ENCODE measurements at places on chromosomes 11 and 22.

DNA sequence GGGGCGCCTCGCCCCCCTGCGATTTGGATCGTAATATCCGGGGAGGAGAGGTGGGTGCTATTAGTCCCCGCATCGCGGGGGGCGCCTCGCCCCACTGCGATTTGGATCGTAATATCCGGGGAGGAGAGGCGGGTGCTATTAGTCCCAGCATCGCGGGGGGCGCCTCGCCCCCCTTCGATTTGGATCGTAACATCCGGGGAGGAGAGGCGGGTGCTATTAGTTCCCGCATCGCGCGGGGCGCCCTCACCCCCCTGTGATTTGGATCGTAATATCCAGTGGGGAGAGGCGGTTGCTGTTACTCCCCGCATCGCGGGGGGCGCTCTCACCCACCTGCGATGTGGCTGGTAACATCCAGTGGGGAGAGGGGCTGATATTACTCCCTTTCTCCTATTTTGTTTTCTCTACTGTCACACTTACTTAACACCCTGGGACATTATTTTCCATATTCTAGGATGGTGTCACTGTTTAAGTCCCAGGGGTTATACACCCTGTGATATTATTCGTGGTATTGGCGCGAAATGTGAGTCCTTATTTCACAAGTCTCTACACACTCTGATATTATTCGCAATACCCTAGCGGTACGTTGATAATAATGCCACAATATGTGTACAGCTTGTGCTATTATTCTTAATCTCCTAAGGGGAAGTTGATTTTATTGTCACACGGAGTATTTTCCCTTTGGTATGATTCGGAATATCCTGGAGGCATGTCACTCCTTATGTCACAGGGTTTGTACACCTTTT lies 57.8 kb upstream of the ALDH3B2 start:
- DNase-seq = no peak

GRCh38 chr22:40175611-40176244 lies 2.0 kb upstream of the TNRC6B start:
- no peak for DNase-seq

DNA sequence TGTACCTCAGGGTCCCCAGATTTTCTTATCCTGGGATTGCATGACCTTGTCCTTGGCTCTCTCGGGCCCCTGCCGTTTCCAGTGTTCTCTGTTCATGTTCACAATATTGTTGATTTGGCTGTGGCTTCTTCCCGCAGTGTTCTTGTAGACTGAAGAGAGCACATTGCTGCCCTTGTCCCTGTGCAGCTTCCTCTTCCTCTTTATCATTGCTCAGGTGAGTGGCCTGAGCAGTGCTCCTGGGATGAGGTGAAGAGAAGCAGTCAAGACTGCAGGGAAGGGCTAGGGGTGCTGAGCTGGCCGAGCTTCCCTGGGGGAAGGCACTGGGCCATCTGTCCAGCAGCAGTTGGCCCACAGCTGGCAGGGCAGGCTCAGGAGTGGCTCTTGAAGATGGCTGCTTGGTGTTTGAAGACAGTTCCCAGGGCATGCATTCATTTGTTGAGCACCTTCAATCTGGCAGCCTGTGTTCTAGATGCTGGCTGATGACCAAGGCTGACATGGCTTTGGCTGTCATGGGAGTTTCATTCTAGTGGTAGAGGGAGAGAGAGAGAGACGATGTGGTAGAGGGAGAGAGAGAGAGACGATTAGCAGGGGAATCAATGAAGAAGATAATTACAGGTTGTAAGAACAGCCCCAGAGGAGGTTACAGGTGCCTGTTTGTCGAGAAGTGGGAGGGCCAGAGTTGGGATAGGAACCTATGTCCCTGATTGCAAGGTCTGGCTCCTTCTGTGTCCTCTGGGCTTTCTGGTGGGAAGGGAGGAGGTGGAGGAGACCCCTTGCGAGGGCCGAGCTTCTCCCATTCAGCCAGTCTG lies 17.4 kb downstream of the BMAL1 start:
- DNase-seq = no peak

DNA sequence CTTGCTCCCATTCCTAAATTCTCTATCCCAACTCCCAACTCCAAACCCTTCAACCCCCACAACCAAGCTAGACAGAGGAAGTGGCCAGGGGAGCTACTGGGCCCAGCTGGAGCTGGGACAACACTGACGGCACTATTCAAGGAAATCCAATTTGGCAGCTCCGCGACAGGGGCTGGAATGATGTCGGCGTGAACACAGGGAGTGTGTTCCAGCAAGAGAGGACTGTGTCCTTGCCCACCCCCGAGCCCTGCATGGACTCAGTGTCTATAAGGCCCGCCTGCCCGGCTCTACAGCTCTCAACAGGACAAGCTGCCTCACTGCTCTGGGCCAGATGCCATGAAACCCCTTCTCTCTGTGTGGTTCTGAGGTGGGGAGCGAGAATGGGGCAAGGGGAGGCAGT lies 11.3 kb downstream of the PCSK7 start:
- DNase-seq = no peak

DNA sequence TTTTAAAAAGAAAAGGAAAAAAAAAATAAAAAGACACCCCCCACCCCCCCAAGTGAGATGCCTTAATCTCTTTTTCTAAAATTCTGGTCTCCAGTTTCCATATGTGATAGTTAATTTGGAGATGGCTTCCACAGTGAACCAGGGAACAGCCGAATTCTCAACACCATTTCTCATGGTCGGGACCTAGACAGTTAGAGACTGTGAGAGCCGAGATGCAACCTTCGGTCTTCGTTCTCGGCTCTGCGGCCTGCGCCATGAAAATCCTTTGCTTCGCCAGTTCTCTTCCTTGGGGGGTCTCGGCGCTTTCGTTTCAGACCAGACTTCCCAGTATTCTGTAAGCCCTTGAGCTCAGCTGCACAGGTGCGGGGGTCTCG lies 723 bp downstream of the CACNG2 start:
- DNase-seq = no peak

GRCh38 chr11:71286701-71287643 lies 34.6 kb upstream of the SHANK2 start:
- no peak for DNase-seq

- DNase-seq = no peak
These were observed 15.9 kb downstream of the PRSS23 start for GRCh38 chr11:86816251-86816726.

GRCh38 chr11:31805037-31805628 lies 6.0 kb downstream of the PAX6 start:
- no peak for DNase-seq

- no peak for DNase-seq
These were observed 39.6 kb downstream of the ARRB1 start for GRCh38 chr11:75311858-75312288.

GRCh38 chr11:85595285-85595884 lies 31.8 kb downstream of the DLG2 start:
- DNase-seq = peak; percentile 24

- no peak for DNase-seq
These were observed 246.1 kb upstream of the CHORDC1 start for GRCh38 chr11:90468923-90469322.

DNA sequence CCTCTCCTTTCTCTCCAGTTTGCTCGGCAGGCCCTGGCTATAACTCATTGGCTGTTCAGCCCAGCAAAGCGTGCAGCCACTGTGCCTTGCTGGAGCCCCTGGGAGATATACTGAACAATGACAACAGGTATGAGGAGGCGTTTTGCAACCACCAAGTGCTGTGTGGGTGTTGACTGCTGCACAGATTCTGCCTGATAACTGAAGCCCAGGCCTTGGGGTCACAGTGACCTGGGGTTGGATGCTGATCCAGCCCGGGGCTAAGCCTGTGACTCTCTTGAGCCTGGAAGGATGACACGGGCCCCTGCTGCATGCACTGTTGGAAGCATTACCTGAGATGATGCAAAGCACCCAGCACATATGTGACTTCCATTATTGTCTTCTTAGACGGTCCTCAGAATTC lies 13.7 kb upstream of the A4GALT start:
- DNase-seq = no peak

DNA sequence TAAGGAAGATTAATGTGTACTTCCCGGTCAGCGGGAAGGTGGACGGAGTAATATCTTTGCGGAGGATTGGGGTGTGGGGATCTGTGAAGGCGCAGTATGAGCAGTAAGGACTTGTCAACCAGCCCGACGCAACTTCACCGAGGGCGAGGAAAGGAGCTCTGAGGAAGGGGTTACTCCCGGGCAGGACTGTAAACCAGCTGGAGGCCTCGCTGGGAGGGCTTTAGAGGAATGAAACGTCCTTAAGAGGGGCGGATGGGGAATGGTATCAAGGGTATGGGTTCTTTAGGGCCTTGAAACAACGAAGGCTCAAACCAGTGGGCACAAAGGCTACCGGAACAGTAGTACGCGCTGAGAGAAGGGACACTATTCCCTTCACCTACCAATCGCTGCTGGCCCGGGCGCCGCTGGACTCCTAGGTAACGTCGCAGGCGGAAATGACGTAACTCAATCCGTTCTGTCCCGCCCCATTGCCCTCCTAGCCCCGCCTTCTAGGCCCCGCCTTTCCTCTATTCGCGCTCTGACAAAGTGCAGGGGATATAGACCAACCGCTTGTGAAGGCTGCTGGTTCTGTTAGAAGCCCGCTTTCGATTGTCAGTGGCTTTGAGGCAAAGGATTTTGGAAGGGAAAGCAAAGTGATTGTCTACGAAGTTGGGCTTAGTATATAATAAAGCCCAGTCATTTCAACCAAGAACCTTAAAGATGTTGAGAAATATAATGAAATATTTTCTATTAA lies at the start of gene C11orf65:
Gene C11orf65, minus strand, starts transcription at position 439 of the 733 bp plus-strand sequence. CDS start 5,970 bp downstream, outside the sequence.
- peak; percentile 97 for DNase-seq

- DNase-seq = no peak
These were observed 839.4 kb downstream of the OPCML start for GRCh38 chr11:132692891-132693290.

- no peak for DNase-seq
These were observed 26.1 kb downstream of the APOL6 start for GRCh38 chr22:35674335-35674734.

- no peak for DNase-seq
These were observed 105.3 kb upstream of the E2F8 start for GRCh38 chr11:19345848-19346681.

GRCh38 chr22:20520093-20520511 lies 12.7 kb downstream of the MED15 start:
- DNase-seq = peak; percentile 57

DNA sequence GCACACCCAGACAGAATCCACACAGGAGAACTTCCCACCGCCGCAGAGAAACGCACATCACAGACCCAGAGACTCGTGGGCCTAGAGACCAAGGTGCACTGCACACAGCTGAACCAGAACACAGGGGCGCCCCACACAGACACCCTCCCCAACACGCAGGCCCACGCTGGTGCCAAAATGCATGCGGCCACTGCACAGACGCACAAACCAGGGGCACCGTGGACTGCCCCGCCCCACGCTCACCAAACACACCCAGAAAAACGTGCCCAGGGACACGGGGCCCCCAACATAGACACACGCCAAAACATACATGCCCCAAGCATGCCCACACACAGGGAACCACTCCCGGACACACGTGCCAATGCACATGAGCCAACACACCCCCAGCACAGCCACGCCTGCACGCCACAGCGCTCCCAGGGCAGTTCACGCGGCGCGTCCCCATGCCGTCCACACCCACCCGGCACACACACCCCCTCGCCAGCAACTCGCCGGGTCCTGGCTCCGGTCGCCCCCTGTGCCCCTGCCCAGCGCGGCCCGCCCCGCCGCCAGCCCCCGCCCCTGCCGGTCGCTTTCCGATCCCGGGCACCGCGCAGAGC lies 7.8 kb downstream of the ELFN2 start:
- DNase-seq = no peak

GRCh38 chr11:58813693-58814092 lies 30.8 kb downstream of the GLYATL2 start:
- DNase-seq = no peak

DNA sequence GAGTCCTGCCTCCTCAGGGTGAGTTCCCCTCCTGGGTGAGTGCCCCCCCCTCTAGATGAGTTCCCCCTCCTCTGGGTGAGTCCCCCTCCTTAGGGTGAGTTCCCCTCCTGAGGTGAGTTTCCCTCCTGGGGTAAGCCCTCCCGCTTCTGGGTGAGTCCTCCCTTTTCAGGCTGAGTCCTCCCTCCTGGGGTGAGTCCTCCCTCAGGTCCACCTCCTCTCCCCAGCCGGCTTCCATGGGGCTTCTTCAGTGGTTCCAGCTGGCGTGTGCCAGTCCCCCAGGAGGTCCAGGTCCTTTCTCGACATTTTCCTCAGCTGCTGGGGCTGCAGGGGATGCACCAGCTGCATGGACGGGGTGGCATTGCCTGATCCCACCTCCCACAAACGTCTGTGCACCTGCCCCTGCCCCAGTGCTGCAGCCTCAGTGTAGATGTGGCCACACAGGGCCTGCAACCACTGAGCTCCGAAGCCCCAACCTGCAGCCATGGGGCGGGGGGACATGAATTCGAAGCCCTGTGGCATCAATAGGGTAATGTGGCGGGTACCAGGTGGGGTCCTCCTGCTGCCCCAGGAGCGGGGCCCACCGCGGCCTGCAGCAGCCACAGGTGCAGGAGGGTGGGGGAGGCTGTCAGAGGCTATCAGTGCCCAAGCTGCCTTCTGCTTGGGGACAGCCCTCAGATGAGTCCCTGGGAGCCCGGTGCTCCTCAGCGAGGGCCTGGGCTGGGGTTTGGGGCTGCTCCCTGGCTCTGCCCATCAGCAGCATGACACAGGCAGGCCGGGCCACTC lies 101.3 kb upstream of the FGF3 start:
- no peak for DNase-seq

GRCh38 chr22:24466716-24467328 lies 28.3 kb upstream of the UPB1 start:
- DNase-seq = peak; percentile 76

DNA sequence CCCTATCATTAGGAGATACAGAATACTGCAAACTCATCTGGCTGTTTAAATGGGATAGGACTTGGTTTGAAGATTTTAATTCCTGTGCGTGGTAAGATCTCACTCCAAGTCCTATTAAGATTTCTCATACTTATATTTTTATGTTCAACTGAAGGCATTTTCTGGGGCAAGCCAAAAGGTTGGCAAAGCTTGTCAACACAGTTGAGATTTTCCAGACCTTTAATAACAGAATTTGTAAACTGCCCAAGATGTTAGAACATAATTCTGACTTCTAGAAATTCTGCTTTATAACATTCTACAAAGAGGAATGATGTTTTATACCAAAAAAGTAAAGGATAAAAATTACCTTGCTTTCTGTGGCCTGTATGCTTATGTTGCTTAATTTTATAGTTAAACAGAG lies 30.8 kb upstream of the OR52M1 start:
- DNase-seq = no peak

- peak; percentile 36 for DNase-seq
These were observed 6.3 kb downstream of the GRK2 start for GRCh38 chr11:67272327-67273259.
